ENCODE measurements at places on chromosomes 7 and 10.

DNA sequence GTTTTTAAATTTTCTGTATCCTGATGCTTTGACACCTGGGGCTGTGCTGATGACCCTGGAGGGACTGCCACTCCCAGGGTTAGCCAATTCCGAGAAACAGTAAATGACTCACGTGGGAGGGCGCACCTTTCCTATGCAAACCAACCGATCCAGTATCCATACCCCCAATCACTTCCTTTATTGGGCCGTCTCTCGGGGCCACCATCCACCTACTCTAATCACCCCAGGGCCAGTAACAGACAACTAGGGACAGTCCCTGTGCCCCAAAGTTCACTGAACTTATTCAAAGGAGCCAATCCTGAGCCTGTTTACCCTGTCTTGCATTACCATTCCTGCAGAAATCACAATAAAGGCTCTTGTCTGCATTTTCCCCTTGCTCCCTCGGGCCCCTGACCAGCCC lies 6.6 kb upstream of the LGI1 start:
- no peak for DNase-seq

- no peak for DNase-seq
These were observed 2.5 kb downstream of the SAP25 start for GRCh38 chr7:100570954-100571828.

DNA sequence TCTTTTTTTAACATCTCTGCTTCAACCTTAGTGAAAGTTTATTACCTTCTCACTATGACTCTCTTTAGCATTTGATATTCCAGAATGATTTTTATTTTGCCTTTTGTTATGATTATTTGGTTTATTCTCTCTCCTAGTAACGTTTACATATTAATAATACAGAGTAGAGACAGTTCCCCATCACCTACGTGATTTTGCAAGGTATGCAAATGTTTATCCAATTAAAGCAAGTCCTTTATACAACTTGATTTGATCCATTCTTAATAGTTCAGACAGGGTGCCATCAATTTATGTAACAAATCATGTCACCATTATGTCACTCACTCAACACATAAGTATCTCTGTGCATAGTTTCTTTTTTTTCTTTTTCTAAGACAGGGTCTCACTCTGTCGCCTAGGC lies 26.2 kb downstream of the ECD start:
- DNase-seq: no peak

DNA sequence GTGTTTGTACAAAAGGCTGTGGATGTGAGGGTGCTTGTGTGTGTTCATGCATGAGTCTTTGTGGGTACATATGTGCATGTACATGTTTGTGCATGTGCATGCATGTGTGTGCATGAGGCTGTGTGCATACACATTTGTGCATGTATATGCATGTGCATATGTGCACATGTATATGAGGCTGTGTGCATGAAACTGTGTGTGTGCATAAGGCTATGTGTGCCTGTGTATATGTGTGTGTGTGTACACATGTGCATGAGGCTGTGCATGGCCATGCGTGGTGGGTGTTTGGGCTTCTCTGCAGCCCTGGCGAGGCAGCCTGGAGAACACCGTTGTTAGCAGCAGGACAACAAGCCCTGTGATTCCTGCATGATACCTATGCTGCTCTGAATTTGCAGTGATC lies 207.7 kb upstream of the ADCY1 start:
- DNase-seq: no peak

DNA sequence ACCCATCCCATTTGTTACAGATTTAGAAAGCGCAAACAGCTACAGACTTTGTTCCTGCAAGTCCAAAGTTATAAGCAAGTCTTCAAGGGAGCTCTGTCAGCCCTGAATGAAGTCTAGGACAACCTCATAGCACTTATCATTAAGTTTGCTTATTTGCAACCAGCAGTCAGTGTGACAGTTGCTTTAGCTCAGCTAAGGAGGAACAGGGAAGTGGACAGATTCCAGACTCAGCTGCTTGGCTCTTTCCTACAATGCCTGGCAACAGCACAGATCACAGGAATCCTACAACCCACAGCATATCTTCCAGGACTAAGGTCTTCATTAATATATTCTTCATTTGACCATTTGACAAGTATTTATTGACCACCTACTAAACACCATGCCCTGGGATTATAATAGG lies 17.4 kb upstream of the KIF5B start:
- DNase-seq: no peak

GRCh38 chr10:6929148-6929830 lies 349.2 kb upstream of the PRKCQ start:
- DNase-seq: no peak

DNA sequence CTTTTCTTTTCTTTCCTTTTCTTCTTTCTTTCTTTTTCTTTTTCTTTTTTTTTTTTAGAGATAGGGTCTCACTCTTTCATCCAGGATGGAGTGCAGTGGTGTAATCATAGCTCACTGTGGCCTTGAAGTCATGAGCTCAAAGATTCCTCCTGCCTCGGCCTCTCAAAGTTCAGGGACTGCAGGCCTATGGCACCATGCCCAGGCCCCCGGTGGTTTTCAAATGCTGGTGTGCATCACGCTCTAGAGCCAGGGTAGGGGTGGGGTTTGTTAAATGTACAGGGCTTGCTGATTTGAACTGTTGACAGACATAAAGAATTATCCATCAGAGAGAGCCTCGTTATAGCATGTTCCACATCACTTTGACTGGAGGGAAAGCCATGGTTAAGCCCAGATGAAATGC lies 5.8 kb downstream of the MINDY4 start:
- DNase-seq: no peak

GRCh38 chr10:75664968-75665367 lies 233.5 kb downstream of the LRMDA start:
- no peak for DNase-seq

- DNase-seq: no peak
These were observed 14.8 kb downstream of the FOXL3 start for GRCh38 chr7:304574-305409.

GRCh38 chr7:122304319-122304975 lies at the start of gene FEZF1:
FEZF1 (minus strand) TSS chr7:122304750; CDS start chr7:122304437, 313 bp downstream.
- no peak for DNase-seq

- no peak for DNase-seq
These were observed 66.3 kb upstream of the FRMD4A start for GRCh38 chr10:14397066-14397465.

- no peak for DNase-seq
These were observed 154.5 kb downstream of the SLC25A13 start for GRCh38 chr7:96167424-96167823.

- no peak for DNase-seq
These were observed 368.4 kb upstream of the ZMIZ1 start for GRCh38 chr10:78700413-78700812.

GRCh38 chr10:124339119-124340032 lies 79.3 kb downstream of the OAT start:
- DNase-seq: no peak

DNA sequence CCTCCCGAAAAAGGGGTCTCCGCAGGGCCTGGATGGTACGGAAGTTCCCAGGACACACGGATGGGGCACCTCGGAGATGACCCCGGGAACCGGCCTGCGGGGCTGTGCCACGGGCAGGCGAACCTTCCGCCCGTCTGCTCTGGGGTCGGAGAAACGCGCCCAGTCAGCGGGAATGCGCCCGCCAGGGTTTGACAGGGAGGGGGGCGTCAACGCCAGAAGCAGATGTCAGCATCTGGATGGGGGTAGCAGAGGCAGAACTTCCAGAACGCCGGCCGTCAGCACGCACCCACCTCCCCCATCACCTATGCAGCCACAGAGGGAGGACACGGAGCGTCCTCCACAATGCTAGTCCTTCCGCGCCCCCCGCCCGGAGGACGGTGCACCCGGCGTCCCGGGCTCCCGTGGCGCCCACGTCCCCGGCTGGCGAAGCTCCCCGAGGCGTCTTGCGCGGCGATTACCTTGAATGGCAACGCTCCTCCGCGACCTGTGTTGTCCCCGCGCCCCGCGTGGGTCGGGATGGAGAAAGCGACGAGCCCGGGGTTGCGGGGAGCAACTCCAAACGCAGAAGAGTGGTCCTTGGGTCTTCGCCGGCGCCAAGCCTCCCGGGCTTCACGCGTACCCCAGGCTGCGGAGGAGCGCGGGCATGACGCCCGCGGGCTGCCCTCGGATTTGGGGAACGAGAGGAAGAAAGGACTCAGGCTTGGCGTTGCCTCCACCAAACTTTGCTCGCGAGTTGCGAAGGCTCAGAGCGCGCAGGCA lies 561 bp downstream of the FGFR2 start:
- DNase-seq: no peak

DNA sequence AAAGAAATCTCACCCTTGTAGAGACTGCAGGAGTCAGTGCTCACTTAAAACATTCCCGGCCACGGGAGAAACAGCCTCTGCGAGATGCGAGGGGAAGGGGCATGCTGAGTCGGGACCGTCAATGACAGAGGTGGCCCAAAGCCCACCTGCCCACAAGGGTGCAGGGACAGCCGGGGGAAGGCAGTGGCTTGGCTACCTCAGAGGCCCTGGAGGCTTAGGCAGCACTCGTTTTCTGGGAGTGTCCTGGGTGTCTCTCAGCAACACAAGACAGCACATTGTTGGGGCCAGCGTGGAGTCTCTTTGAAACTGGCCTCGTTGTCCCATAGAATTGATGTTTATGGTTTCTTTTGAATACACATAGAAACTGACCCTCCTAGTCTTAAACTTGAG lies 25.6 kb upstream of the SYCE1 start:
- DNase-seq: no peak

DNA sequence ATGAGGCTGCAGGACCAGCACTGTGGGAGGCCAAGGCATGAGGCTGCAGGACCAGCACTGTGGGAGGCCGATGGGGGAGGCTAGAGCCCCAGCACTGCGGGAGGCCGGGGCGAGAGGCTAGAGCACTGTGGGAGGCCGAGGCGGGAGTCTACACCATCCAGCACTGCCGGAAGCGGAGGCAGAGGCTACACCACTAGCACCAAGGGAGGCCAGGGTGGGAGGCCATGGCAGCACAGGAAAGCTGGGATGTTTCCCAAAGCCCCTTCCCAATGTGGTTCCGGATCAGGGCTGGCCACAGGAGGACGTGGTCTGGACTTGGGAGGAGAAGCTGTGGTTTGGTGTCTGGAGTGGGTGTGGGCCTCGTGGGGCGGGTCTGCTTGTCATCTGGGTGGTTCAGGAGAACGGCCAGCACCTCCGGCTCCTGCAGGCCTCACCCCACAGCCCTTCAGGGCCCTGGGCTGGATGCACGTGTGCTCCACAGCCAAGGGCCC lies 43.6 kb downstream of the PDGFA start:
- no peak for DNase-seq

DNA sequence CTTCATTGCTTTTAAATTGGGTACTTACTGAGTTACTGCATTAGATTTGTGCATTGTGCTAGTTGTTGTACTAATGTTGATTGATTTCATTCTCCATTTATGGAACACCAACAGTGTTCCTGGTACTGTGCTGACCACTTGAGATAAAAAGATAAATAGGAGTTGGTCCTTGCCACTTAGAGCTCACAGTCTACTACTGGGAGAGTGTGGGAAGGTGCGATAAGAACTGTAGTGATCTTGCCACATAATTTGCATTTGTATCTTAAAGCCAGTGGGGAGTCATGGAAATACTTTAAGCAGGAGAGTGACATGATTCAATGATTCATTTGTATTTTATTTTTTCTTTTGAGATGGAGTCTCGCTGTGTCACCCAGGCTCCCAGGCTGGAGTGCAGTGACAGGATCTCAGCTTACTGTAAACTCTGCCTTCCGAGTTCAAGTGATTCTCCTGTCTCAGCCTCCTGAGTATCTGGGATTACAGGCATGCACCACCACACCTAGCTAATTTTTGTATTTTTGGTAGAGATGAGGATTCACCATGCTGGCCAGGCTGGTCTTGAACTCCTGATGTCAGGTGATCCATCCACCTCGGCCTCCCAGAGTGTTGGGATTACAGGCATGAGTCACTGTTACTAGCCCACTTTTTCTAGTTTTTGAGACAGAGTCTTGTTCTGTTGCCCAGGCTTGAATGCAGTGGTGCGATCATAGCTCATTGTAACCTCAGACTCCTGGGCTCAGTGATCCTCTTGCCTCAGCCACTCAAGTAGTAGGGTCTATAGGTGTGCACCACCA lies 51.2 kb upstream of the TMEM248 start:
- DNase-seq: no peak

DNA sequence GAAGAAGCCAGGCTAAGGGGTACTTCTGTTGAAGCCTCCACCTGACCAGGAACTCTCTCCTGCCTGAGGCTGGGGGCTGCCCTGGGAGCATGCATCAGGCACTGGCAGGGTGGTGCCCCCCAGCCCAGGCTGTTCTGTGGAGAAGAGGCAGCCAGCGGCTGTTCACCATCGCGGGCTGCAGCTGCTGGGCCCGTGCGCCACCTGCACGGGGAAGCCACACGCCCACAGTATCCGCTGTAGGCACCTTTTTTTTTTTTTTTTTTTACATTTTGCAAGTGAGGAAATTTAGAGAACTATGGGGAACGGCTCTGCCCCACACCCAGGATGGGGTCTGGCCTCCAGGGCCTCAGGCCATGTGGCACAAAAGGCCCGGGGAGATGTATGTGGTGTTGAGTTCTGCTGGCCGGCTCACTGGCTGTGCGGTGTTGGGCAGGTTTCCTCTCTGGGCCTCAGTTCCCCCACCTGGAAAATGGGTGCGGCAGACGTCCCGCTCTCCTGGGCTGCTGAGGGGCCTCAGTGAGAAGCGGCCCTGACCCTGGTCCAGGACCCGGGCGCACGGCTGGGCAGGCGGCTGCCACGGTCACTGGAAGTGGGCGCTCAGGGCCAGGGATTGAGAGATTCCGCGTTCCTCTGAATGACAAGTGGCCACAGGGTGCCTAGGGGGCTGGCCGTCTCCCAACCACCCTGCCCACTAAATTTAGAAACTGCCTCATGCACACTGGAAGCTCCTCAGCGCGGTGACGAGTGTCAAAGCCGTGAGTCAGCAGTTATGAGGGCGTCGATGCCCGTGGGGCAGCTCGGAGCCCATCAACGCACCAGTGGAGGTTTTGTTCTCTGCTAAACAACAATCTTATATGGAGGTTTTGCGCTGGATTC lies 8.8 kb upstream of the INTS1 start:
- no peak for DNase-seq

DNA sequence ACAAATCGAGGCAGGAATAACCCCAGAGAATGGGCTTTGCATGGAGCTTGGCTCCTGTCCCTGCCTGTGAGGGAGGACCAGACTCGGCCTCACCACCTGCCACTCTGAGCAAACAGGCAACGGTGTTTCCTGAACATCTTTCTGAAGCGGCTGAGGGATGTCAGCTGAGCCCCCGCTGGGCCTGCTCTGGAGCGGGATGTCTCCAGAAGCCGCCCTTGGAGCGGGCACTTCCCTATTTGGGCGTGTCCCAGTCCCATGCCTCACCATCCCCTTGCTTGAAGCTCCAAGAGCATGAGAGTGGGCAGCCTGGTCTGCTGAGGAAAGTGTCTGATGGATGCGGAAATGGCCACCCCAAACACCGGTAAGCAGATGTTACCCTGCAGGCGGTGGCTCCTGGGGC lies 10.2 kb downstream of the ALKBH4 start:
- DNase-seq: no peak

GRCh38 chr10:12787297-12787696 lies 214.2 kb downstream of the CCDC3 start:
- DNase-seq: no peak

GRCh38 chr7:155746188-155746587 lies 66.1 kb downstream of the SHH start:
- no peak for DNase-seq

Measured in stimulated activated CD4-positive, alpha-beta T cell treated with anti-CD3 and anti-CD28 coated beads, TNF-alpha, amount 100 ng/mL, for 48 hours (primary cell).